ENCODE measurements at places on chromosomes 1 and 21.

GRCh38 chr1:82152356-82153271, 351.9 kb downstream of the ADGRL2 start:
- DNase-seq: no peak

GRCh38 chr1:170200621-170201397, 55.0 kb downstream of the NTMT2 start:
- DNase-seq: no peak

DNA sequence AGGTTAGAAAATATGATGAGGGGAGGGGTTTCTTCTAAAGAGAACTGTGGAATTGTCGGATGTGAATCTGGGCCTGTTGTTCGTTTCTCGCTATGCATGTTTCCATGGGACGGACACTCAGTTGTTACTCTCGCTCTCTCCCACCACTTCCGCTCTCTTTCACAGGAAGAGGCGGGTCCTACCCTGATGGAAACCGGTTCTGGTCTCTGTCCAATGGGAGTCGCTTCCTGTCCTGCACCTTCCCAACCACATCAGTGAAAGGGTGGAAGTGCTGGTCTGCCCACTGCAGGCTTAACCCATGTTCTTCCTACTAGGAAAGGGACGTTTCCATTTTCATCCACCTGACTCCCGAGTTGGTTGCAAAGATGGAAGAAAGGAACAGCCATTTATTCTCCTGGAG, 119.4 kb downstream of the KCNJ15 start:
- no peak for DNase-seq

DNA sequence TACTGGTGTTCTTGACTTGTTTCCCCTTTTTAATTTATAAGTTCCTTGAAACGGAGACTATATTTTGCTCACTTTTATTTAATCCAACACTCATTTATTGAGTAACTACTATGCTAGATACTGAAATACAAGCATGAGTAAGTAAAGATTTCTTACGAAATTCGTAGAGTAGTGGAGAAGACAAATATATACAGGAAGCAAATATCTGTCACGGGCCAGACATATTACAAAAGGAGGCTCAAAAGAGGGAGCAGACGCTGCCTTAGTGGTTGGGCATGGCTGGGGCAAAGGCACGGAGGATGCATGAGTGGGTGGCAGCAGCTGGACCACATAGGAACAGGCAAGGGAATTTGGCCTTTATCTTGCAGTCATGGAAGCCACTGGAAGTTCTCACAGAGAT, 6.8 kb downstream of the NCF2 start:
- DNase-seq: no peak

DNA sequence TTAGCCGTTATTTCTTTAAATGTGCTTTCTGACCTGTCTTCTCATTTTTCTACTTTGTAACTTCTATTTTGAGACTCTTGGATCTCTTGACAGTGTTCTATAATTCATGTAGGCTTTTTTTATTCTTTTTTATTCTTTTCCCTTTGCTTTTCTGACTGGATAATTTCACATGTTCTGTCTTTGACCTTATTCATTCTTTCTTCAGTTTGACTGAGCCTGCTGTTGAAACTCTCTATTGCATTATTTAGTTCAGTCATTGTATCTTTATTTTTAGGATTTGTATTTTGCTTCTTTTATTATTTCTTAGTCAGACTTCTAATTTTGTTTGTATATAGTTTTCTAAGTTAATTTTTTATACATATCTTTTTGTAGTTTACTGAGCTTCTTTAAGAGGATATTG, 66.1 kb downstream of the DNAH14 start:
- no peak for DNase-seq

Measured in activated CD4-positive, alpha-beta T cell treated with anti-CD3 and anti-CD28 coated beads for 4 hours (primary cell).